ENCODE measurements at places on chromosomes 12 and 14.

GRCh38 chr12:100566887-100567637 lies 6.4 kb upstream of the GAS2L3 start:
- no peak for DNase-seq

DNA sequence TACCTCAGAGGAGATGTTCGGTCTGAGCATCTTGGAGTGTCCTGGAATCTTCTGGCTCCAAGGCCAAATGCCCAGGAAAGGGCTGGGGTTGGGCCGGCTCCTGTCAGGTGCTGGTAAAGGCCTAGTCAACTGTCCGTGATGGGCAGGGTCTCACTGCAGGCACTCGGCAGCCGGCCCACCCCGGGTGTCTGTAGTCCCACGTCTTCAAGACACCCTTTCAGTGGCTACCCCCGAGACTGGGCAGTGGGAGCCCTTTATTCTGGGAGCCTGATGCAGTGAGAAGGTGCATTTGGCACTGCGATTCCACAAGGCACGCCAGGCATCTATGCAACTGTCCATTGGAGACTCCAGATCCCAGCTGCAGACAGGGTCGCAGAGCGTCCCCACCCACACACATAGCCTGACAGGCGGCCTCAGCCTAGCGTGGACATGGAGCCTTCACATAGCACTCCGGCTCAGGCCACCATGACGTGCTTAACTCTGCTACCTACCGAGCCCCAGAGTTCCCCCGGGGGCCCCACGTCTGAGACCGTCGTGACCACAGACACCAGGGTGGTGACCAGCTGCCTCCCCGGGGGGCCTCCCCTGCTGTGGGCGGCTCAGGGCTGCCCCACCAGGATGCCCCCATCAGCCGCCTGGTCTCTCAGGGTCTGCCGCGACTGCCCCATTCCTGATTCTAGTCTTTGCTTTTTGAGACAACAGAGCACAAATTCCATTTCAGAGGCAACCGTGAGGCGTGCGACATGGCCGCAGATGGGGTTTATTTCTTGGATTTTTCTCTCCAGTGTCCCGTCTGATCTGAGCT lies 331.8 kb upstream of the SFSWAP start:
- no peak for DNase-seq

DNA sequence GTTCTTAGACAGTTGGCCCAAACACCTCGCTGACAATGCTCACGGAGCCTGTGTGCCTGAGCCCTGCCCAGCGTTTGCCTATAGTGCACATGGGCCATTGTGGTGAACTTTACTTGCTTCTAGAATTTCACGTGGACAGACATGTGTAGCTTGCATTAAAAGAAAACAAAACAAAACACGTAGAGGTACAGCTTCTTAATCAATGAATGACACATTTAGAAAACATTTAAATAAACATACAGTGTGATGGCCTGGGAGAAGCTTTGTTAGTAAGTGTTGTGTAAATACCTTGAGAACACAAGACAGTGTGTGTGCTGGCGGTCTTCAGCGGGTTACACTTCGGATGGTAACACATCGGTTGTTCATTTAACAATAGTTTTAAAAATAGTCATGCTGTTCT lies 38.1 kb downstream of the SMOC1 start:
- no peak for DNase-seq

DNA sequence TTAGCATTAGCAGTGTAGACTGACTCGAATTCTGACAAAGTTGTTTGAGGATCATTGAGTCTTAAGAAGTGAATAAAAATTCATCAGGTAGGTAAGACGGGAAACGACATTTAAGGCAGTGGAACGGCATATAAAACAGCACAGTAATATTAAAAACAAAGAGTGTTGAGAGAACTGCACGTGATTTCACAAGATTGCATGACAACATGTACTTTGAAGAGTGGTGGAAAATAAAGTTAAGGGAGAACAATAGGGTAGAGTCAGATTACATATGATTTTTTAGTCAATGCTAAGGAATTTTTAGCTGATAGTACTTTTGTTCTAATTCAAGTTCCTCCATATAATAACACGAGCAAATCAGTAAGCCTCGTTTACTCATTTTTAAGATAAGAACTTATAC lies 115.4 kb downstream of the SOX5 start:
- no peak for DNase-seq

DNA sequence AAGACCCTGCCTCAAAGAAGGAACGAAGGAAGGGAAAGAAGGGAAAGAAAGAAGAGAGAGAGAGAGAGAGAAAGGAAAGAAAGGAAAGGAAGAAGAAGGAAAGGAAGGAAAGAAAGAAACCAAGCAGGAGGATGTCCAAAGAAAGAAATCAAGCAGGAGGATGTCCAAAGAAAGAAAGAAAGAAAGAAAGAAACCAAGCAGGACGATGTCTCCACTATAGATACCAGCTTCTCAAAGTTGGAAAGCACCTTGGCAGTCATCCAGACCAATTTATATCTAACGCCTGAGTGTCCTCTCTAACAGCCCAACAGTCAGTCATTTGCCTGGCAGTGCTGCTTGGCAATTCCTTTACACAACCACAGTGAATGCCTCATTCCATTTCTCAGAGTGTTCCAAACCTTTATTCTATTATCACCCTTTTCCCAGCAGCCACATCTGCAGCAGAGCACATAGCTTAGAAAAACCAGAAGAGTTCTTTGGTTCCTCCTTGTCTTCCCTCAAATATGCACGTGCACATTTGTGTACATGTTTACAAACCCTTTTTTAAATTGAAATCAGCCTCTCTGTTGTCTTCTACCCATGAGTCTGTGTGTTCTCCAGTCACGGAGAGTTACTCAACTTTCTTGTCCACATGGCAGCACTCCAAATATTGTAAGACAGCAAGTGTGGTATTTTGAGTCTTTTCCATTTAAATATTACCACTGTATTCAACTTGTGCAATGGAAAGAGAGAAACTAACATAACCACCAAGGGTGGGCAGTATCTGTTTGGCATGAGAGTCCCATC lies 138.4 kb downstream of the STXBP6 start:
- no peak for DNase-seq

- DNase-seq = no peak
These were observed 22.9 kb upstream of the KRT83 start for GRCh38 chr12:52344111-52344510.

- no peak for DNase-seq
These were observed 32.2 kb downstream of the MIA2 start for GRCh38 chr14:39265806-39266524.

GRCh38 chr12:132163911-132164288 lies 19.6 kb downstream of the NOC4L start:
- DNase-seq = no peak

- no peak for DNase-seq
These were observed 25.3 kb upstream of the ESRRB start for GRCh38 chr14:76350671-76351070.

- no peak for DNase-seq
These were observed 97.6 kb upstream of the SCAF11 start for GRCh38 chr12:46087916-46088439.

GRCh38 chr12:32196250-32197198 lies 89.9 kb downstream of the BICD1 start:
- no peak for DNase-seq

GRCh38 chr12:97572220-97572619 lies 109.6 kb downstream of the RMST start:
- DNase-seq = no peak

DNA sequence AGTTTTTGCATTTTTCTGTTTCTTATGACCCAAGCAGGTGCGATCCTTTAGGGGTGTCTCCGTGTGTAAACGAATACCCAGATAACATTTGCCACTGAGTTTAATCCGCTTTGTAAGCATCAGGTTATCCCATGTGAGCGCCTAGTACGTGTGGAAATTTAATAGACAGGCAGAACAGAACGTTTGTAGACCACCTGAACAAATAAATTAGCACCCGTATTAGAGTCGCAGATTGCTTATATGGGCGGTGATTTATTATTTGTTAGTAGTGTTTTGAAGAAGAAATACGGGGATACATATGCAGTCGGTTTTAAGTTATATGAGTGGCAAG lies 325 bp downstream of the C12orf60 start:
- DNase-seq = no peak

- DNase-seq = peak; percentile 72
These were observed at the start of gene BCL2L2 for GRCh38 chr14:23306412-23307145. BCL2L2 (plus strand) TSS chr14:23306833; CDS start chr14:23307768, 935 bp downstream.

GRCh38 chr12:11695321-11695720 lies 45.8 kb downstream of the ETV6 start:
- DNase-seq = no peak

GRCh38 chr12:116011217-116011616 lies 266.3 kb downstream of the MED13L start:
- no peak for DNase-seq

DNA sequence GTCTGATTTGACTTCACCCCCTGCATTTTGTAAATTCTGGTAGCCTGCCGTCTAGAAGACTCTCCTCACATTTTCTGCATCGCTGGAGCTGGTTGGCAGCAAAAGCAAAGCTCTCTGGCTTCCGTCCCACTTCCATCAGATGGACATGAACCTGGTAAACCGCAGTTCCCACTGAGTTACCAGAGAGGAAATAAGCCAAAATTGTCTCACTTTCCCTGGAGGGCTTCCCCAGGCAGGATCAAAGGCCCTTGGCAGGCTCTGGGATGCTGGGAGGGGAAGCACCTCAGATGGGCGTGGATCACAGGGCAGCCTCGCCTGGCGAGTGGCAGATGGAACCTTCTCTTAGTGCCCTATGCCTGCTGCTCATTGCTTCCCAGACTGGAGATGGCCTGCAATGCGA lies 243.5 kb downstream of the TMEM132C start:
- DNase-seq = no peak

DNA sequence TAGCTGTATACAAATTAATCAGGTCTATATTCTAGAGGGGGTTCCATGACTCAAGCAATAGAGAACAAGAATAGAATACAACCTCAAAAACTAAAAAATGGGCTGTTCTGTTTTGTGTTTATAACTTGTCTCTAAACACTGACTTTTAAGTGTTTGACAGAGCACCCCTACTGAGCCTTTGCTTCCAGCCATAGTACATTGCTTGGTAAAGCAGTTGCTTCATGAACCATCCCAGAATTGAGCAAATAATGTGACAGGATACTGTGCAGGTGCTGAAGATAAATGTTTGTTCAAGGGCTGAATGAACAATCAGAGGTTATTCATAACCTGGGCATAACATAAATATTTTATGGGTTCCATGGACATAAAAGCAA lies 11.5 kb downstream of the SPTSSA start:
- DNase-seq = no peak

DNA sequence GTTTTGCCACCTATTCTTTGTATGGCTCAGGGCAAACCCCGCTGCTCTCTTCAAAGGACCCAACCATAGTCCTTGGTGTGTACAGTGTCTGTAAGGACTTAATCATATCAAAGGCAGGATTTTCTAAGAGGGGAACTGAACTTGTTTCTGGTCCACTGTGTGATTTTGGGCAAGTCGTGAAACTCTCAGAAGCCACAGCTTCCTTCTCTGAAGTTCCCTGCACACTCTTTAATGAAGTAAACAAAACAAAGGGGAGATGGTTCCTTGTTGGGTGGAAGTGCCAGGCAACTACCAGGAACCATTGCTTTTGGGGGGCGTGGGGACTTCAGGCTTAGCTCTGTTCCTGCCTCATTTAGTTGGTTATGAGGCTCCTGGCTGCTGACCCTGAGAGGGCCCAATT lies 152.4 kb downstream of the VRK1 start:
- DNase-seq = no peak

- DNase-seq = no peak
These were observed 14.8 kb downstream of the GDF11 start for GRCh38 chr12:55757701-55758100.

DNA sequence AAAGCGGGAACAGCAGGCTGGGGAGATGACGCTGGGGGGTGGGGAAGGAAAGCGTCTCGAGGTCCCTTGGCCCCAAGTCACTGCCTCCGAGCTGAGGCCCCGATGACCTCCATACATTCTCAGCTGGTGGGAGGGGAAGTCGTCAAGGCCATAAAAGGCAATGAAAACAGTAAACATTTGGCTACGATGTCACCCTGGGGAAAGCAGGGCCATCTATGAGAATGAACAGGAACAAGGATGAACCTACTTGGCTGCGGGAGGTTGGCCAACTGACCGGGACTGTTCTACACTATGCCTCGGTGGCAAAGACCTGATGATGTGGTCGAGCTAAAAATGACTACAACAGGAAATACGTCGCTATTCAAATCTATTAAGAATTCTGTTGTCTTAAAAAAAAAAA lies 19.5 kb downstream of the PRKAB1 start:
- no peak for DNase-seq

DNA sequence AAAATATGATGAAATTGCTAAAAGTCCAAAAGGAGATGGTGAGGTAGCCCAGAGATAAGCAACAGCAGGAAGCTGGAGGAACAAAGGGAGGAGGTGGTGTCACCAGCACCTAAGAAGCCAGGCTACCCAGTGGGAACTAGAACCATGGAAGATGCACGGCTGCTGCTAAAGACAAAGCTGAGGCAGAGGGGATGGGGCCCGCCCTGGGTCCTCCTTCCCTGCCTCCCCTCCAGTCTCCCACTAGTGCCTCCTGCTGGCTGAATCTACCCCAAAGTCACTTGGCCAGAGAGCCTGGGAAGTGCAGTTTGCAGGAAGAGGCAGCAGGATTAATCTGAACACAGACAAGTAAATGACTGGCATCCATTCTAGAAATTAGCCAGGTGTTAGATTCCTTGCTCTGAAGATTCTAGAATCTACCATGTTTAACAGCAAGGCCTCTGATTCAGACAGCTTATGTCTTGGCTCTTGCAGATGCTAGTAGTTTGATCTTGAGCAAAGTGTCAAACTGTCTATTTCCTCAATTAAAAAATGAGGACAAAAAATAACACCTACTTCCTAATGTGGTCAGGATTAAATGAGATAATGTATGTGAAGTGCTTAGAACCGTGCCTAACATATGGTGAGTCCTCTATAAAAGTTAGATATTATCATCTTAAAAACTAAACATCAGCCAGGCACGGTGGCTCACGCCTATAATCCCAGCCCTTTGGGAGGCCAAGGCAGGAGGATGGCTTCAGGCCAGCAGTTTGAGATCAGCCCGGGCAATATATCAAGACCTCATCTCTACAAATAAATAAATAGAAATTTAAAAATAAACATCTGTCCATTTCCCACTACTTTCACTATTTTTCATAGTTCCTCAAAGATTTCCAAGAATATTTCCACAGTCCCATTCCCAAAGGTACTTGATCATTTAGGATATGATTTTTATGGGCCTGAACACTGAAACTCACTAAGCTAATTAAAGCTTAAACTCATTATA lies 5.8 kb upstream of the LRP10 start:
- no peak for DNase-seq

- peak; percentile 41 for DNase-seq
These were observed 5.1 kb downstream of the LMBR1L start for GRCh38 chr12:49105504-49106084.

GRCh38 chr12:100612606-100613005 lies 39.1 kb downstream of the GAS2L3 start:
- no peak for DNase-seq

DNA sequence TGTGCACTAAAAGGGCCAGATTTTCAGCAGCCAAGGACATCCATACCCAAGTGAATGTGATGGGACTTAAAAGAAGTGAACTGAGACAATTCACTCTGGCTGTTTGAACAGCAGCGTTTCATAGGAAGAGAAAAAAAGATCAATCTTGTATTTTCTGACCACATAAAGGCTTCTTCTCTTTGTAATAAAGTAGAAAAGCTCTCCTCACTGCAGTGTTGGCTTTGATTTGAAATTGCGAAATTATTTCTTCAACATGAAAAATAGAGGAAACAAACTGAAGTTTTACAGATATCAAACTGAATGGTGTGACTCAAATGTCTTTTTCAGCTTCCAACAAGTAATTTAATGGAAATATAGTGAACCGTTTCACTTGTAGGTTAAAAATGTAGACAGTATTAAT lies 11.3 kb upstream of the KCNMB4 start:
- DNase-seq = no peak

Data from RWPE1 (cell line).